Stimulated activated CD4-positive, alpha-beta T cell treated with anti-CD3 and anti-CD28 coated beads, Interleukin-12 subunit alpha, Interleukin-12 subunit beta, amount 100 ng/mL, for 4 hours (primary cell): ENCODE measurements at places on chromosomes 7 and 10.

DNA sequence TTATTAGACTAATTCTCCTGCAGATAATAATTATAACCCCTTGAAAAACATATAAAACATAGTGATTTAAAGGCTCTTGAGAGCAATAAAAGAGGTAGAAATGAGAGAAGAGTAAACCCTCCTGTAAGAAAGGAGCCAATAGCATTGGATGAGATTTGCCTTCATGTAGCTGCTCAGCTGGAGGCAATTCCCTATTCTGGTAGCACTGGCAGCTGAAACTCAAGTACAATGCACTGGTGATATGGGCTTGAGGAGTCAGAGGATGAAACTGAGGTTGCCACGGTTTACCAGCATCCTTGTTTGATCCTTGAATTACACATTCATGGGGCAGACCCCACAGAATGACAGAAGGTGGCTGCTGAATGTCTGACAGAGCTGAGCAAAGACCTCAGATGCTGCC is 76.4 kb downstream of the CTTNBP2 start:
- DNase-seq, result no peak

GRCh38 chr7:127486654-127487053 is 94.1 kb upstream of the ZNF800 start:
- no peak for DNase-seq

GRCh38 chr10:35165136-35165535 is 38.5 kb downstream of the CREM start:
- DNase-seq, result no peak

DNA sequence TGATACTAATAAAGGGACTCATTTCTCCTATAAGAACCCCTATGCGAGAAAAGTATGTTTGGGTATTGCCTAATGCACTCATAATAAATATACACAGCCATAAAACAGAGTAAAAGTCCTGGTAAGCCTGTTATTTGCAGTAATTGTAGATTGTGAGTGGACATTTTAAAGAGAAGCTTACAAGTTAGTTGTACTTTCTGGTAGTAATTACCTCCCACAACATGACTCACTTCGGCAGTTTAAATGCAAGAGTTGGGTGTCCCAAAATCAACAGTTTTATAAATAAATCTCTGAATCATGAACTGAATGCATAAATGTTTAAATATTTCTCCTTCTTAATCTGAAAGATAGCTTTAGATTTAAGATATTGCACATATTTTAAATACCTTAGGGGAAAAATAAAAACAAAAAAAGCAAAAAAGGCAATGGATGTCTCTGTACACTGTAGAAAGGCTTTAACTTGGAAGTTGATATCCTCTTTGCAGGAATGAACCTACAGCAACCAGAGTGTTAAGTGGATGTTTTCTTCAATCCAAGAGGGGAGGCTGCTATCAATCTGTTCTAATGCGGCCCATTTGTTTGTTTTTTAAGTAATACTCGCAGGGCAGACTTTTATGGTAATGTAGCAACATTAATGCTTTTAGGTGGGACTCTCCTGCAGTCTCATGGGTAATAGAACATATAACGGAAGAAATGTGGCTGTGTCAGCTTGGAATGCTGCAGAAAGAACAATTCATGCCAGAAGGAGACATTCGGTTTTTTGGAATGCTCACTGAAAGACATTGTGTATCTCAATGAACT is 57.3 kb upstream of the ZEB1 start:
- DNase-seq, result no peak

DNA sequence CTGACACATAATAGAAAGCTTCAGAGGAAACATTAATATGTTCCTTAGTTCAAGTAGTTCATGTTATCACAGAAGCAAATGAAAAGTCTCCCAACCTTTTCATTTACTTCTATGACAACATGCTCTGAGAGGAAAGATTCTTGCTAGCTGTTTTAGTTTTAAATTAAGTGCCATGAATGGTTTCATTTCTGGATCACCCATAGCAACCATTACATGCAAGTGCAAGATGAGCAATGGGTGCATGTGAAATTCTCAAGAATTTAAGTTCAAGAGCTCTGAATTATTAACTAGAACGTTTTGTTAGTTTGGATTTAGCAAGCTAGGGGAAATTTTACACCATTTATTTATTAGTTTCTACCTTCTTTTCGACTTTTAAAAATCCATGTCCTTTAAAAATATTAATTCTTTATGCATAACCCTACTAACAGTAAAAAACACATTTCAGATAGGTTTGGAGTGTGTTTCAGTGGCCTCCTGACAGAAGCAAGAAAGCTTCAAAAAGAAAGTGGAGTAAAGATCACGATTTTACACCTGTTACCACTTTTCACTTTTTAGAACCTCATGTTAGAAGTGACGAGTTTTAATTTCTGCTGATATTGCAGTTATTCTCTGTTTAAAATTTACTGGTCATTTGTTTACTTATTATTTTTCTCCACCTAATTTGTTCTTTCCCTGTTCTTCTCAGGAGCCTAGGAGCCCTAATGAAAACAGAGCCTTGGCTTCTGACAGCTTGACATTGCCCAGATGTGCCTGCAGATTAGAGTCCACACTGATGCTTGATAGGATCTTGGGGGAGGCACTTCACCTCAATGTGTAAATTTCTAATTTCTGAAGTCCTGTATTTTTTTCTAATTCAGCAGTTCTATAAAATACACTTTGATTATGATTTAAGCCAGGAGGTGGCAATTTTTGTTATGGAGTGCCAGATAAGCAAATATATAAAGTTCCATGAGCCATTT is 995.3 kb upstream of the PHF14 start:
- DNase-seq, result no peak

- DNase-seq, result no peak
Observed at GRCh38 chr10:58384095-58384494, 1.1 kb upstream of the TFAM start.

DNA sequence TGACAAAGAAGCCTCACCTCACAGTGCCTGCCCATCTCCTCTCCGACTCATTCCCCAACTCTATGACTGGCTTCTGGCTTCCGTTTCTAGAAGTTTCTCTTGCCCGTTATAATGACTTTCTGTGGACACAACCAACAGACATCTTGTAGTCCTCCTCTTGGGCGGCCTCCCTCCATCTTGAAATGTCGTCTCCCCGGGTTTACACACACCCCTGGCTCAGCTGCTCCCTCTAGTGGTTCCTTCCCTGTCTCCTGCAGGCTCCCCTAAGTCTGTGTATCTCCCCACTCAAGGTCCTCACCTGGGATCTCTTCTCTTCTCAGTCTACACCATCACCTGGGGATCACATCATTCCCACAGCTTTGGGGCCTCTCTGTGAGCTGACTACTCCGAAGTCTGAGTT is 123.4 kb upstream of the NEBL start:
- peak; percentile 13 for DNase-seq

GRCh38 chr7:55134786-55135185 is 116.0 kb downstream of the EGFR start:
- DNase-seq, result no peak

DNA sequence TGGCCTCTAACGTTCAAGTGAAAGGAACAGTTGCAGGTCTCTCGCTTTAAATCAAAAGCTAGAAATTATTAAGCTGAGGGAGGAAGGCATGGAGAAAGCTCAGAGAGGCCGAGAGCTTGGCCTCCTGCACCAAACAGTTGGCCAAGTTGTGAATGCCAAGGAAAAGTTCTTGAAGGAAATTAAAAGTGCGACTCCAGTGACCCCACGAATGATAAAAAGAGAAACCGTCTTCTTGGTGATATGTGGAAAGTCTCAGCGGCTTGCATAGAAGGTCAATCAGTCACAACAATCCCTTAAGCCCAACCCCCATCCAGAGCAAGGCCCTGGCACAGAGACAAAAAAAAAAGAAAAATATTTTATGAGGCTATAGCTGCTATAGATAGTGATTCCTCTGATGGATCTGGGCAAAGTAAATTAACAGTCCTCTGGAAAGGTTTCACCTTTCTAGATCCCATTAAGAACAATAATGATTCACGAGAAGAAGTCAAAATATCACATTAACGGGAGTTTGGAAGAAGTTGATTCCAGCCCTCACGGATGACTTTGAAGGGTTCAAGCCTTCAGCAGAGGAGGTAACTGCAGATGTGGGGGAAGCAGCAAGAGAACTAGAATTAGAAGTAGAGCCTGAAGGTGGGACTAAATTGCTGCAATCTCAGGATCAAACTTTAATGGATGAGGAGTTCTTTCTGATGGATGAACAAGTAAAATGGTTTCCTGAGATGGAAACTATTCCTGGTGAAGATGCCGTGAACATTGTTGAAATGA is 42.5 kb upstream of the INPP5A start:
- no peak for DNase-seq

GRCh38 chr7:101628522-101628921 is 574 bp downstream of the MYL10 start:
- DNase-seq, result no peak

DNA sequence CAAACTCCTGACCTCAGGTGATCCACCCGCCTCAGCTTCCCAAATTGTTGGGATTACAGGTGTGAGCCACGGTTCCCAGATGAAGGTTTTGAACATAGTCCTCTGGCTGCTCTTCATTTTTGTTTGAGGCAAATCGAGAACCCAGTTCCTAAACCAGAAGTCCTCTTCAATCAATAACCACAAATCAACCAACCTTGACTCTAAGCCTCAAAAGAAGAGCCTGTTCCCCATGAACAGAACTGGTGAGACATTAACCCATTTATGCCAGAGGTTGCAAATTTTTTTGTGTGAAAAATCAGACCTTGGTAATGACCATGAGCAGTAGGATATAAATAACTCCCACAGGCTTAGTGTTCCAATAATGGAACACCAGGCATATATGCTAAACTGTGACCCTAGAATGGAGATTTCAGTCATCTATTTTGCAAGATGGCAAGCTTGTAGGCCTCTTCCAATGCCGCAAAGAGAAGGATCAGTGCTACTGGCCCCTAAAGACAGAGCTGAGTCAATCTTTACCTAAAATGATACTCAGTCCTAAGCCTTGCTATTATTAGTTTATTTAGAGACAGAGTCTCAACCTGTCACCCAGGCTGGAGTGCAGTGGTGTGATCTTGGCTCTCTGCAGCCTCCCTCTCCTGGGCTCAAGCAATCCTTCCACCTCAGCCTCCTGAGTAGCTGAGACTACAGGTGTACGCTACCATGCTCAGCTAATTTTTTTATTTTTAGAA is 15.9 kb downstream of the KPNA7 start:
- no peak for DNase-seq

- DNase-seq, result no peak
Observed at GRCh38 chr10:26448706-26449435, 10.7 kb downstream of the APBB1IP start.

DNA sequence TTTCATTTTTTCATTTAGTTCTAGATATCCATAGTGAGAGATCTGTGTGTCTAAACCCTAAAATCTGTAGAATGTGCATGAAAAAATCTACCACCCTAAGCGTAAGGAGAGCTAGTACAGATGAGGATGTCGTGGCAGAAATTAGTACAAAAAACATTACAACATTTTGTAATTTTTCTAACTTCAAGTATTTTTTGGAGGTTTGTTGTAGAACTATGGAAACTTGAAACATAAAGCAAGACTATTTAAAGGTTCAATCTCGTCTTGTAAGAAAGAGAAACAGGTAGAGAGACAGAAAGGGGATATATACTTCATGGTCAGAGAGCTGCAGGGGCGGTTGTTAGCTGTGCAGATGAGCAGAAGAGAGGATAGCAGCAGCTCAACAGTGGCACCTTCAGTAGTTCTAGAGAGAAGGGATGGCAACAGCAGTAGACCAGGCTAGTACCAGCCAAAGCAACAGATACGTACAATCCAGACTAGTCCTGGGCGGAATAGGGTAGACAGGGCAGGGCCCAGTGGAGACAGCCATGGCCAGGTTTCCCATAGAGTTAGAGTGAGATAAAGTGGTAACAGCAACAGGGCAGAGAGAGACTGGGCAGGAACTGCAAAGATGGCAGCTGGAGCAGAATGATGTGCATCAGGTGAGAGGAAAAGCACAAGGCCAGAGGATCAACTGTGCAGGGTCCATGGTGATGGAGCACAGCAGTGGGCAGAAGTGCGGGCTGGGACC is 145.2 kb downstream of the FRMD4A start:
- no peak for DNase-seq

- DNase-seq, result no peak
Observed at GRCh38 chr10:89069589-89069988, 79.0 kb downstream of the FAS start.

DNA sequence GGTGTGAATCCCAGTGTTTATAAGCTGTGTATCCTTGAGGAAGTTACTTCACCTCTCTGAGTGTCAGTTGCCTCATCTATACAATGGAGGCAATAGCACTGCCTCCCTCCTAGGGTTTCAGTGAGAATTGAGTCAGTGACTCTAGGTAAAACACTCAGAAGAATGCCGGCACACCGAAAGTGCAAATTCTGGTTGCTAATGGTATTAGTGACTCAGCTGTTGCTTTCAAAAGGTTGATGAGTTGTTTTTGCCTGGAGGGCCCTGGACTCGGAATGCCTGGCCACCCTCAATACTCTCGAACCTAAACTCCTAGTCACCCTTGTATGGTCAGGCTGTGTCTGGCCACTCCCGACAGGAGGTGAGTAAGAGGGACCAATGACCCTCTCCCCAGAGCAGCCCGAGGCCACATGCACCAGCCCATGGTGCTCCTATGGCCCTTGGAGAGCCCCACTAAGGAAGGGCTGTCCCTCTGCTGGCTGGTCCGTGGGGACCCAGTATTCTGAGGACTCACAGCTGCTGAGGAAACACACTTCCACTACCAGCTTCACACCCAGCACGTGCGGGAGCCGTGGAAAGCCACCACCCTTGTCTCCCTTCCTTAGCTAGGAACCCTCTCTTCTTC is 60.2 kb downstream of the CALML3 start:
- DNase-seq, result no peak
